ENCODE measurements at places on chromosomes 6 and 20. TPM values are rescaled to one million over a fixed set of nuclear protein-coding genes. Genes with fewer than 3 reads are reported as not detected.

GRCh38 chr20:51359947-51360346 is 182.6 kb downstream of the NFATC2 start:
- H3K36me3 ChIP-seq: no peaks in the 10 kb centered on the region
- H3K27me3 ChIP-seq: no peaks in the 10 kb centered on the region
- H3K4me3 ChIP-seq: no peak overlapping the region
- no peak overlapping the region for H3K27ac ChIP-seq
- no peak for DNase-seq

The DUSP15 gene
- polyA plus RNA-seq: 2.5 TPM

The SLC12A5 gene
- polyA plus RNA-seq: 2.2 TPM

The PSORS1C2 gene
- polyA plus RNA-seq: not detected

The PGC gene
- polyA plus RNA-seq: 0.81 TPM

The PRKN gene
- 6.3 TPM for polyA plus RNA-seq

DNA sequence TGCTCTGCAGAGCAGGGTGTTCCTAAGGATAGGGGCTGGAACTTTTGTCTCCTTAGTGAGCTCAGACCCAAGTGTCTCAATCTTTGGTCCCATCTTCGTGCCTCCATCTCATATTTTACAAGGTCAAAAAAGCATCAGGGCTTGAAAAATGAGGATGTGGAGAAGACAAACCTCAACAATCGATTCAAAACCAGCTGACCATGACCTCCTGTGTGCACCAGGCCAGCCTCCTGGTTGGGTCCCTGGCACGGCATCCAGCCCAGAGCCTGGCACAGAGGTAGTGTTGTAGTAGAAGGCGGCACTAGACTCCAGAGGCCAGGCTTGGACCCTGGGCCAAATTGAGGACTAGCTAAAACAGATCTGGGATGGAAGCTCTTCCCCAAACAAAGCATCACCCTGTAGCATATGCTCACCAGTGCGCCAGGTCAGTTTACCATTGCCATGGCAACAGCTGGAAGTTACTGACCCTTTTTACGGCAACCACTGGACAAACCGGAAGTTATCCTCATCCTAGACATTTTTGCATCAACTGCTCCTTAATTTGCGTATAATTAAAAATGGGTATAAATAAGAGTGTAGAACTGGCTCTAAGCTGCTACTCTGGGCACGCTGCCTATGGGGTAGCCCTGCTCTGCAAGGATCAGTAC is 69.3 kb upstream of the BLCAP start:
- H3K4me3 ChIP-seq: no peak overlapping the region
- H3K4me1 ChIP-seq: no peaks in the 10 kb centered on the region
- no peak overlapping the region for H3K27ac ChIP-seq
- DNase-seq: no peak
- no peaks in the 10 kb centered on the region for H3K27me3 ChIP-seq

- H3K36me3 ChIP-seq: no peaks in the 10 kb centered on the region
- no peak overlapping the region for H3K27ac ChIP-seq
- no peaks in the 10 kb centered on the region for H3K27me3 ChIP-seq
- no peak overlapping the region for H3K4me3 ChIP-seq
Measured at GRCh38 chr6:53154071-53154470, 5.4 kb upstream of the GCM1 start.

DNA sequence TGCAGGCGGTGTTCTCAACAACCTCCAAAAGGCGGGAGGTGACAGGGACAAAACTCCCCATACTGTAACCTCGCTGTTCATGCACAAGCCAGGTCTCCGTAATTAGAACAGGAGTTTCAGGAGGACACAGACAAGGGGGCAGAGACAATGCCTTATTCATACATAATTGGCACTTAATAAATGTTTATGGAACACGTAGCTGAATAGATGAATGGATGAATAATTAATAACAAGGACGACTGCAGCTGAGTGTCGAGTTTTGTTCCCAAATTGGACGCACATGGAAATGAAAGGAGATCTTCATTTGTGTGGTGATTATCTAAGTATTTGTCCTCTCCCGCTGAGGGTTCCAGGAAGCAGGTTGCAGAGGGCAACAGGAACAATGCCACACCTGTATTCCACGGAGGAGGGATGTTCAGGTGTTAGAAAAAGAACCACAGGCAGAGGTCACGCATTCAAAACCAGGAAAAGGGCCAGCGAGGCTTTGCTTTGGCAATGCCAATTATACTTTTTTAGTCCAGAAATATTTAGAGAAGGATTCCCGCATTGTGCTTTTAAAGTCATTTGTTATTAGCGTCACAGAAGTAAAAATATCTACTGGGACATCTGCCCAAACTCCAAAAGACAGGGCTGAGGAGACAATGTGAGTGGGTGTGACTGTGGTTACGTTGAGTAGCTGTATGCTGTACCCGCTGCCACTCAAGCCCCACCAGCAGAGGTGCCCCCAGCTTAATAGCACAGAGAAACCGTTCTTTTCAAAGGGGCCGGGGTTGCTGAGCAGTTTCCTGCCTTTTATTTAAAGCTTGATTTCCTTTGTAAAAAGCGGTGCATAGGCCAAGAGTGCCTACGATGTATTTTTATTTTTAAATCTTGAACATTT is 123.3 kb downstream of the PXDC1 start:
- no peaks in the 10 kb centered on the region for H3K36me3 ChIP-seq
- no peaks in the 10 kb centered on the region for H3K4me1 ChIP-seq
- no peak for DNase-seq
- no peak overlapping the region for H3K4me3 ChIP-seq

DNA sequence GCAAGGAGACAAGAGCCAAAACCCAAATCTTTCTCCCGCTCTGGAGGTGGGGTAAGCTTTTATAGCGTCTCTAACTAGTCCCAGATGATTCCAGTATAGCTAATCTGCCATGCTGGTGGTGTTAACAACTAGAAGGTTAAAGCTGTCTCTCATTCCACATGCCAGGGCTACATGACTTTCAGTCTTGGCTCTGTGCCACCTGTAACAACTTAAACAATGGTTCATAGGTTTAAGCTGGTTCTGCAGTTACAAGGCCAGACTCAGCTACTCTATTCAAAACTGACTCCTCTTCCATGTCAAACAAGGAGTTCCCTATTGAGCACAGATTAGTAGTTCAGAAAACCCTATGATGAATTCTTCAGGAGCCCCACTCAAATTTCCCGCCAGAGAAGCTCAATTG is 128.9 kb downstream of the ELOVL4 start:
- H3K4me3 ChIP-seq: no peak overlapping the region
- DNase-seq: no peak
- H3K27ac ChIP-seq: no peak overlapping the region
- H3K27me3 ChIP-seq: no peaks in the 10 kb centered on the region
- H3K4me1 ChIP-seq: no peaks in the 10 kb centered on the region

- H3K36me3 ChIP-seq: no peaks in the 10 kb centered on the region
- H3K27me3 ChIP-seq: no peaks in the 10 kb centered on the region
- DNase-seq: no peak
- H3K4me3 ChIP-seq: no peak overlapping the region
- H3K4me1 ChIP-seq: no peaks in the 10 kb centered on the region
Measured at GRCh38 chr20:20083807-20084206, 31.5 kb downstream of the CFAP61 start.

The BTN2A1 gene
- polyA plus RNA-seq: 20.5 TPM

The MAP3K5 gene
- 60.6 TPM for polyA plus RNA-seq

The OR2B6 gene
- not detected for polyA plus RNA-seq

DNA sequence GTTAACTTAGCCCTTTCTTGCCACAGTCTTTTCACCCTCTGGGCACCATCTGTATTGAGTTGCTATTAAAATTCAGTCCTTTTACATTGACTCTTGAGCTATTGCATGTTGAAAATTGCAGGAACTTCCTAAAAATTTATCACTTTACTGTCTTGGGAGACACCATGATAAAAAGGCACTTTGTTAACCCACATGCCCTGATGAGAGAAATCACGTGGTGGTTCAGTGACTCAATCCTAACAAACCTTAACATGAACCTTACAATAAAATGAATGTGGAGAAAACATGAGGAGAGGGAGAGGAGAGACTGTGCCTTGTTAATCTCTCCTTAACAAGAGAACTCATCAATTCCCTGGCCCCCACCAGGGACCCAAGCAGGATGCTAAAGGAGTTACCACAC is 30.8 kb downstream of the GSTA4 start:
- no peaks in the 10 kb centered on the region for H3K4me1 ChIP-seq
- H3K27me3 ChIP-seq: no peaks in the 10 kb centered on the region
- no peak overlapping the region for H3K4me3 ChIP-seq
- H3K36me3 ChIP-seq: no peaks in the 10 kb centered on the region
- DNase-seq: no peak

DNA sequence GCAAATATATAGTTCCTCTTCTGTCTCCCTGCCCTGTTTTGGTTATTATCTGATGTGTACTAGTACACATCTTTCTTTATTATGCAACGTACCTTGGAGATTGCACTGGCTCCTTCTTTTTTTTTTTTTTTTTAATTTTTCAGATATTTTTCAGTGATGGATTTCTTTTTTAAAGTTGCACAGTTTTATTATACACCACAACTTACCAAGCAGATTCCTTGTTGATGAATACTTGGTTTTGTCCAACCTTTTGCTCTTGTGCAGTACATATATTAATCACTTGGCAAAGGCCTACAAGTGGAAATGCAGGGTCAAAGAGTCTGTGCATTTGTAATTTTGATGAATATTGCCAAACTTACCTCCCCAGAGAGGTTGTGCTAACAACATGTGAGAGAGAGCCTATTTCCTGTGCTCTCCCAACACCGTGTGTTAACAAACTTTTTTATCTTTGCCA is 50.1 kb upstream of the RNF24 start:
- no peak overlapping the region for H3K4me3 ChIP-seq
- H3K4me1 ChIP-seq: peaks cover 2% of the 10 kb centered on the region
- no peaks in the 10 kb centered on the region for H3K27me3 ChIP-seq
- no peaks in the 10 kb centered on the region for H3K36me3 ChIP-seq
- no peak for DNase-seq

- H3K36me3 ChIP-seq: no peaks in the 10 kb centered on the region
- H3K27me3 ChIP-seq: no peaks in the 10 kb centered on the region
- H3K4me1 ChIP-seq: no peaks in the 10 kb centered on the region
- no peak overlapping the region for H3K4me3 ChIP-seq
Measured at GRCh38 chr6:20178327-20178726, 33.9 kb downstream of the MBOAT1 start.

GRCh38 chr6:87909849-87910248 is 137.8 kb upstream of the SPACA1 start:
- H3K4me3 ChIP-seq: no peak overlapping the region
- no peak for DNase-seq
- H3K27ac ChIP-seq: no peak overlapping the region

GRCh38 chr6:170375661-170376060 is 69.1 kb downstream of the FAM120B start:
- no peaks in the 10 kb centered on the region for H3K36me3 ChIP-seq
- H3K4me3 ChIP-seq: no peak overlapping the region
- no peaks in the 10 kb centered on the region for H3K4me1 ChIP-seq
- no peaks in the 10 kb centered on the region for H3K27me3 ChIP-seq
- no peak for DNase-seq

DNA sequence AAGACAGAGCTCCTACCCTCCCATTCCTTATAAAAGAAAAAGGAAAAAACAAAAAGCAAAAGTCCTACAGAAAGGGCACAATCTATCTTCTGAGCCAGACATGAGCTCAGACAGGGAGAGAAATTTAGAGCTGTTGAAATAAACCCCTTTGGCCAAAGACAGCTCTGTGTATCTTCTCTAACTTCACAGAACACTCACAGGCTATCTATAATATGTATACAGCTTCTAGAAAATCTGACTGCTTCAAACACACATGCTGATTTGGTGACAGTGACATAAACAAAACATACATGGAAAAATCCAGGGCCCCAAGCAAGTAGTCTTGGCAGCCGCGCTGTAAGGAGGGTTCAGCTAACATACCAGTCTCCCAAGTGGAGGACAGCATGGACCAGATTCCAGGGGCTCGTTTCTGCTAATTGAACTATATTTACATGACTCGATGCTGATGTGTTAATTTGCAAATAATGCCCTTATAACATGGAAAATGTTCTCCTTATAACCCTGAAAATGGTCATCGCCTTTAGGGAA is 37.0 kb downstream of the MTFR2 start:
- H3K4me3 ChIP-seq: no peak overlapping the region
- no peaks in the 10 kb centered on the region for H3K36me3 ChIP-seq
- H3K27ac ChIP-seq: no peak overlapping the region
- no peak for DNase-seq
- no peaks in the 10 kb centered on the region for H3K27me3 ChIP-seq
- H3K4me1 ChIP-seq: peaks cover 1% of the 10 kb centered on the region

DNA sequence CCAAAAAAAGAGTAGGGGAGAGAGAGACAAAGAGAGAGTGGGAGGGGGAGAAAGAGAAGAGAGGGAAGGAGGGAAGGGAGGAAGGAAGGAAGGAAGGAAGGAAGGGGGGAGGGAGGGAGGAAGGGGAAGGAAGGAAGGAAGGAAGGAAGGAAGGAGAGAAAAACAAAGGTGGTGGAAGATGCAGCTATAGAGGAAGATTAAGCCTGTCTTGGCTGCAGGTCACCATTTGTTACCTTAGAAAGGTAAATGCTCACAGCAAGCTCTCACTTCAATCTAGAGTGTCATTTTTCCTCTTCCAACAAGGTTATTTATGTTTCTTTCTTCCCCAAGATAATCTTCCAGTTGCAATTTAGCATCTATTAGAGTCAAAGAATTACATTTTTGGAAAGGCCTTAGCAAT is 284.0 kb downstream of the PHACTR1 start:
- H3K4me3 ChIP-seq: no peak overlapping the region
- H3K27ac ChIP-seq: no peak overlapping the region
- no peak for DNase-seq

The FAXC gene
- 1.3 TPM for polyA plus RNA-seq

The EDN1 gene
- 8.0 TPM for polyA plus RNA-seq

DNA sequence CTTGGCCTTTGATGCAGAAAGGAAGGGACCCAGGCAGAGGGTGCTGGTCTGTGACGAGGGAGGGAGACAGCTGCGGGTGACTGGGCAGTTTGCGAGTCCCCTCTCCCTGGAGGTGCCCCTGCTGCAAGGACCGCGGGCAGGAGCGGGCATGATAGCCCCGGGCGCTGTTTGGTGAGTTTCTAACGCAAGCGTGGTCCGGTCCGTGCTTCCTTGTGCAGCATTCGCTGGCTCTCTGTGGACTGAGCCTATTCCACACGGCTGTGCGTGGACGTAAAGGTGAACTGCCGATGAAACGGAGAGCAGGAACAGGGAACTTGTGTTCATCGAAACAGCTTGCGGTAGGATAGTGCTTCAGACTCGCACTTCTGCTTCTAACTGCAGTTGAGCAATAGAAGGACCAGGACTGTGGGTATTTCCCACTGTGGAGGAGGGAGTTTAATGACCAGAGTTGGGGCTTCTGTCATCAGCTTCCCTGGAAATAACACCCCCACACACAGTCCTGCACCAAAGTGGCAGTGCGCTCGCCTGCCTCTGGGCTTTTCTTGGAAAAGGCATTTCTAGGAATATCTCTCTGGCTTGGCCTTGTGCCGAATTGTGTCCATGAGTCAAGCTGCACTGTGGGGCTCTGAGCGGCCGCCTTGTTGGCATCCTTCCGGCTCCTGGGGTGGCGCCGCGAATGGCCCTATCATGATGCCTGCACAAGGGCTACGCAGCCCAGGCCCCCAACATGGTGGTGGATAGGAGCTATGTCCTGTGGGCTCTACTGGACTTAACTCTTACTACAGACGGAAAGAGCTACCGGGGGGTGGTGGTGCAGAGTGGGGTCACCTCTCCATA is 48.9 kb downstream of the DUSP22 start:
- no peak overlapping the region for H3K4me3 ChIP-seq
- H3K36me3 ChIP-seq: no peaks in the 10 kb centered on the region
- H3K4me1 ChIP-seq: no peaks in the 10 kb centered on the region
- no peak overlapping the region for H3K27ac ChIP-seq

The PTPRT gene
- polyA plus RNA-seq: 0.01 TPM
